GM04504 (cell line): ENCODE measurements at places on chromosomes 7 and 10.

DNA sequence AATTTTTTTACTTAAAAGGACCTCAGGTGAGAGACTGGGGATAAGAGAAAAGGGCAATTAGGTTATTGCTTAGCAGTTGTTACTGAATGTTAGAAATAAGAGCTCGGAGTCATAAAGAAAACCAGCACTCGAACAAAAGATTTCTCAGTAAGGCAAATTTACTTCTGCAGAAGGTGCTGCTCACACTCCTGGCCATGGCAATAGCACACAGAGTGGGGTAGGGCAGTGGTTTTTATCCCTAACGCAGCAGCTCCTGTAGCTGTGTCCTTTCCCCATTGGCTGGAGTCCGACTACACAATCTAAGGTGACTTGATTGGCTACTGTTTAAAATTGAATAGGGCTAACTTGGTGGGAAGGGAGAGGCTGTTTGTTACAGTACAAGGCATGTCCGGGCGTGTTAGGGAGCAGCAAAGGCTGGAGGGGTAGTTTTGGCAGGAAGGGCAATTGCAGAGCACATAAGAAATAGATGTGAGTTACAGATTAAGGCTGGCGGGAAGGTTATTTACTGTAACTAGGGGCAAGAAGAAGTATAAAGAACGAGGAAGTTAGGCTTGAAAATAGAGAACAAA is 112.1 kb downstream of the AKR1D1 start:
- DNase-seq = no peak

DNA sequence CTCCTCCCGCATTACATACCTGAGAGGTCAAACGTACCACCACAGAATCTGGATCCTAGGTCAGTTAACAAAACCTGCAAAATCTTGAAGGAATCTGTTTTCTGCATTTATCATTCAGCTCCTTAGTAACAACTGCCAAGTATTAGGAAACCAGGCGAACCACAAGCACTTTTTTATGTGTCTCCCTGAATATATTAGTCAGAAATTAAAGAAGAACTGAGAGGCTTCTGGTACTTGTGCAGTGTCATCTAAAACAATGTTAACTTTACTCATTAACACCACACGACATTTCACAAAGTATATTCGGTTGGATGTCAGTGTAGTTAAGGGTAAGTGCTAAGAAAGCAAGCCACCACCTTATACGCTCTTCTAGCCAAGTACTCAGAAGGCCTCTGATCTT is 2.5 kb downstream of the CCDC6 start:
- no peak for DNase-seq

- DNase-seq = no peak
Observed at GRCh38 chr10:110762109-110762848, 109.4 kb upstream of the PDCD4 start.

DNA sequence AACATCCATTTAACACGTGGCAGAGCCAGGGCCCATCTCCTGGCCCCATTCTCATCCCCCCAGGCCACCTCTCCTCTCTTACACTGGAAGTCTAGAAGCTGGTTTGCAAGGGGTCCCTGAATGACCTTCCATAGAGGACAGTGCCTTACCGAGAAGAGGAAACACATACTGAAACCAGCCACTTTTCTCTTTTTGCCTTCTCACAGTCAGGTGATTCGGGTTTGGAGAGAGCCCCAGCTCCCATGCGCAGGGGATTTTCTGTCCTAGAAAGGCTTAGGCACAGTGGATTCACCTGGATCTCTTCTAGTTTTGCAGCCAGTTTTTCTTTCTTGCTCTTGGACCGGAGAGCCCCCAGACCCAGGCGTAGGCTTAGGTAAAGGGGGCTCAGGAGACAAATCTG is 334.1 kb upstream of the C7orf33 start:
- DNase-seq = no peak

DNA sequence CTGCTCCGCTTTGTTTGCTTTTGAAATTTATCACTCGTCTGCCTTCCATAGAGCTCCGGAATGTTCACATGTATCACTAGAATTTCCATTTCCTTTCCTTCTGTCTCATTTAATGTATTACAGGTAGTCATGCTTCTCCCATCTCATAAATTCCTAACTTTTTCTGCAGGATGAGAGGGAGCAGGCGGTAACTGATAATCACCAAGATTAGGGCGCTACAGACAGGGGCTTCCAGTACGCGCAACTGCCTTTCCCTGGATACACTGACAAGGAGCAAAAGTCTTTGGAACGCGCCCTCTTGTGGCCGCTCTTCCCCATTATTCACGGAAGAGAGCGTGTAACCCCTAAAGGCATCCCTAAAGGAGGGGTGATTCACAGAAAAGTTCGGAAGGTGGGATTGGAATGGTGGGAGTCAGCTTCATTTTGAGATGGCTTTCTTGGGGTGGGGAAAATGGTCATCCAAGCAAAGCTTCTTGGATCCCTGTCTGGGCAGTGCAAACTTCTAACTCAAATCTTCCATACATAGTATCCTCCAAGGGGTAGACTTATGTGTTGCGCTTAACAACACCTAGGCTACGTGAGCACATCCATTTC is 6.5 kb downstream of the INHBA start:
- DNase-seq = peak; percentile 68
